ENCODE measurements at places on chromosomes 4 and X.

- no peak for DNase-seq
These were observed 33.7 kb downstream of the ATP2B3 start for GRCh38 chrX:153551135-153551534.

DNA sequence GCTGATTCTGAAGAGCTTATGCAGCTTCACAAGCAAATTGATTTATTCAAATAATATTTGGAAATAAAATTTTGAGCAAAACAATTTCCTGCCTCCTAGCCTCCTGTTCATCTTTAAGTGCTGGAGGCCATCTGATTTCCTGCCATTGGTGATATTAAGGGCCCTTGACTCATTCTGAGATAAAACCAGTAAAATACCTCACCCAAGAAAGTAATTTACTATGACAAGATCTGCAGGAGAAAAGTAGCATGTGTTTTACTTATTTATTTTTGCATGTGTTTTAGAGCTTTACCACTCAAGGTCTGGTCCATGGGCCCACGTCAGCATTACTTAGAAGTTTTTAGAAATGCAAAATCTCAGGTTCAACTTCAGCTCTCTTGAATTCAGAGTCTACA, 67.7 kb downstream of the DCLK2 start:
- DNase-seq: no peak

- no peak for DNase-seq
These were observed 942 bp upstream of the L1CAM start for GRCh38 chrX:153886915-153887314.

- DNase-seq: no peak
These were observed 183.8 kb downstream of the DHX15 start for GRCh38 chr4:24400537-24400936.

DNA sequence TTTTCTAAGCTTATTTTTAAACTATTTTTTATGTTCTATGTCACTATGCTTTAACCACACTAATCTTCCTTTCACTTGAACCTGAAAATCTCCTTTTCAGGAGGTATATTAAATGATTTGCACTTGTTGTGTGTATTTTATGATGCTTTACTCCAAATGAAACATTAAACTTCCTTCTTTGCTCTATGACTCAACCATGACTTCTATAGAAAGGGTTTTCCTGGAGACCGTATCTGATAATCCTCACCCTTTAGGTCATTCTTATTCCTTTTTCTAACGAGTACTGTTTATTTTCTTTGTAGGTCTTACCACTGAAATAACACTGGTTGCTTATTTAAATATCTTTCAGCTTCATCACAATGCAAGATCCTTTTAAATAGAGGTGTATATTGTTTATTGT, 1163.2 kb downstream of the PCDH18 start:
- DNase-seq: no peak

GRCh38 chrX:134236626-134237614, at the start of gene CCDC160:
Gene CCDC160, plus strand, starts transcription at chrX:134237182. Its CDS starts 7,619 bp downstream, at chrX:134244801.
- DNase-seq: no peak

- no peak for DNase-seq
These were observed 108.6 kb downstream of the DHX15 start for GRCh38 chr4:24475756-24476155.

DNA sequence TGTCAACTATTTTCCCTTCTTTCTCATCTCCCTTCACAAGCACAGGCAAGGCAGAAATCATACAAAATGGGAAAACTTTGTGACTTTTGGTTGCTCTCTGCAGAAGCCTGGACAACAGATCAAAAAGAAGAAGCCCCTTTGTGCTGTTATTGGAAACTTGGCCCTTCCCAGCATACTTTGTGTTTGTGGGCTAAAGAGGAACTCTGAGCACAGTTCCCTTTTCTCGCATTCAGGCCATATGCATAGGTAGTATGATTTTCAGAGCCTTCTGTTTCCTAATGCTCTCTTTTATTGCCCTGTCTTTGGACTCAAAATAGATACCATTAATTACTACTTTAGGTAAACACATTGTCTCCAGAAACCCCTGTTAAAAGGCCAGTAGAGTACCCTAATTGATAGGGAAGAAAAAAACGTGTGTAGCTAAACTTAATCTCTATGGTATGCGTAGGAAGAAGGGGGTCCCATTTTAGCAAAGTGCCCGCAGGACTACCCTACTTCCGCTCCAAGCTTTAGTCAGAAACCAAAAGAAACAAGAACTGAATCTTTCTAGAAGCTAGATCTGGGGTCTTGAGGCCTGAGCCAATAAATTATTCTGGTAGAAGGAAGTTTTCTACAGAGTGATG, 26.6 kb downstream of the VSIG4 start:
- no peak for DNase-seq

GRCh38 chrX:30931920-30932319, 42.9 kb upstream of the TAB3 start:
- no peak for DNase-seq

DNA sequence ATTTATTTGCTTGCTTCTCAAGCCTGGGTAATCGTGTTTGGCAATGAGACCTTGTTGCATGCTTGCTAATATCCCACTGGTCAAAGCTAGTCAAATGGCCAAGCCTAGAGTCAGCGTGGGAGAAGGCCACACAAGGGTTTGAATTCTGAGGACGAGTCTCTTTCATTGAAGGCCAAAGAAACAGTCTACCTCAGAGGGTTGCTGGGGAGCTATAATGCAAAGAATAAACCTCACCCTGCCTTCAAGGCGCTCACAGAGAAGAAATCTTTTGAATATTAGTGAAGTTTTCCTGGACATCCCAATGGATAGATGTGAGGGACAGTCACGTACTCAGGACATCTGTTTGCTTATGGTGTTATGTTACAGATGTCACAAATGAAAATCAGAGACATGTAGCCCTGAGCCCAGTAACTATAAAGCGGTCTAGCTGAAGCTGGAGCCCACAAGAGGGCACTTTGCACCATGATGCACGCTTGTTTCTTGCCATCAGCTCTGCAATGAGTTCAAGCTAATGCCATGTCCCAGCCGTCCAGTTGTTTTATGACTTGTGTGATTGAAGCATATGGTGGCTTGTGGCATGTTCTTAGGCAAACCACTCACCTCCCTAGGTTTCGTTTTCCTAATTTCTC, 1.1 kb upstream of the TLR3 start:
- DNase-seq: peak; percentile 81

DNA sequence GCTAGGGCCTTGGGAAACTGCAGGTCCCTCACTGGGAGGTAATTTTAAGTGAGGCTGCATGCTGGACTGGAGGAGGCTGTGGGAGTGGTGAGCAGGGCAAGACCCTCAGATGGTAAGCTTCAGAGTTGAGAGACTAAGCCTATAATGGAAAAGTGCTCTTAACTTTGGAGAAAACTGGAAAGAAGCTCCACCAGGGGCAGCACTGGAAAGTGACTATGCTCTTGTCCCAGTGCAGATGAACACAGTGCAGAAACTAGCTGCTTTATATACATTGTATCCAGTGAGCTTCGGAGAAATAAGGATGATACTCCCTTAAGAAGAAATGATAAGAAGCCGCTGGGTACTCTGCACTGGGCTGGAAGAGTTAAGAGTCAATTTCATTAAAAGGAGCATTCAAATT, 3.2 kb upstream of the MAGEB2 start:
- DNase-seq: no peak
